ENCODE measurements at places on chromosomes 12 and 14. TPM values are rescaled to one million over a fixed set of nuclear protein-coding genes. Genes with fewer than 3 reads are reported as not detected.

DNA sequence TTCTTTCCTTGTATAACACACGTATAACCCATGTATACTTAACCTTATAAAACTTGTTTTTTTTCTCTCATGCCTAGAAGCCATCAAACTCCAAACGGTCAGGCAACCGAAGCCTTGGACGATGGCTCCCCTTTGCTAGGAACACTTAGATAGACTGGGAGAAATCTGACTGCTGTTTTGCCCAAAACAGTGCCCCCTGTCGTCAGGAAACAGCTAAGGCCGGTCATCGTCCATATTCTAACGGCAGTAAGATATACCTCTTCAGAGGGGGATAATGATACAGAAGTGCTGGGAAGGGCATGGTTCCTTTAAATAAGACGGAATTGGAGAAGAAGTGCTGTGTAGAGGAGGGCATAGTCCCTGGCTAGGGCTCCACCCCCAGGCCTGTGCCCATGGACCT lies 130.5 kb downstream of the SLC41A2 start:
- no peak overlapping the region for H3K4me3 ChIP-seq
- no peaks in the 10 kb centered on the region for H3K36me3 ChIP-seq
- no peaks in the 10 kb centered on the region for H3K4me1 ChIP-seq
- no peak for DNase-seq

- peaks cover 7% of the 10 kb centered on the region for H3K4me1 ChIP-seq
- H3K27me3 ChIP-seq = no peaks in the 10 kb centered on the region
- no peak overlapping the region for H3K4me3 ChIP-seq
Observed at GRCh38 chr14:82911930-82912329, 1378.3 kb upstream of the SEL1L start.

GRCh38 chr12:5809586-5809985 lies 135.5 kb downstream of the ANO2 start:
- peaks cover 19% of the 10 kb centered on the region for H3K27me3 ChIP-seq
- no peaks in the 10 kb centered on the region for H3K4me1 ChIP-seq
- no peak overlapping the region for H3K27ac ChIP-seq
- DNase-seq = no peak

GRCh38 chr12:4584281-4584680 lies 22.3 kb downstream of the DYRK4 start:
- no peaks in the 10 kb centered on the region for H3K36me3 ChIP-seq
- no peak overlapping the region for H3K27ac ChIP-seq
- H3K4me3 ChIP-seq = no peak overlapping the region
- no peaks in the 10 kb centered on the region for H3K4me1 ChIP-seq
- H3K27me3 ChIP-seq = no peaks in the 10 kb centered on the region
- DNase-seq = no peak

GRCh38 chr12:91384366-91384765 lies 201.7 kb upstream of the DCN start:
- peaks cover 16% of the 10 kb centered on the region for H3K4me1 ChIP-seq
- DNase-seq = no peak
- H3K4me3 ChIP-seq = no peak overlapping the region
- no peak overlapping the region for H3K27ac ChIP-seq
- H3K27me3 ChIP-seq = no peaks in the 10 kb centered on the region
- no peaks in the 10 kb centered on the region for H3K36me3 ChIP-seq

DNA sequence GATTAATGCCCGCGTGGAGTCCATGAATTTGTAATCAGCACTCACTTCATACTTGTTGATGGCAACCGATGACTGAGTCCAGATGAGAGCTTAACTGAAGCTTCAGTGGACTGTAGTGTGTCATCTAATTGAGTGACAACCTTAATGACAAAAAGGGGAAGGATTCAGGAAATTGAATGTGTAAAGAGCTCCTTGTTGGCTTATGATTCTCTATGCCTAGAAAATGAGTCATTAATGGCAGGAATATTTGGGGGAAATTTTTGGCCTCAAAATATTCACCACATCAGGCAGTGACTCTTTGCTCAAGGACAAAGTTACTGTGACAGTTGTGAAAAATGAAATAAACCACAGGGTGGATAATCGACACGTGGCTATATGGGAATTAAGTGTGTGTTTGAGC lies 55.3 kb upstream of the STON2 start:
- H3K36me3 ChIP-seq = no peaks in the 10 kb centered on the region
- no peaks in the 10 kb centered on the region for H3K4me1 ChIP-seq
- H3K27me3 ChIP-seq = no peaks in the 10 kb centered on the region
- H3K4me3 ChIP-seq = no peak overlapping the region
- no peak for DNase-seq

GRCh38 chr12:4274396-4275015 lies 944 bp downstream of the CCND2 start:
- H3K27me3 ChIP-seq = peaks cover 21% of the 10 kb centered on the region
- H3K36me3 ChIP-seq = no peaks in the 10 kb centered on the region
- peaks cover 36% of the 10 kb centered on the region for H3K4me1 ChIP-seq
- peak overlapping the region; percentile 62 for H3K4me3 ChIP-seq
- DNase-seq = no peak

- H3K27me3 ChIP-seq = peaks cover 21% of the 10 kb centered on the region
- no peak overlapping the region for H3K4me3 ChIP-seq
- no peaks in the 10 kb centered on the region for H3K36me3 ChIP-seq
- no peaks in the 10 kb centered on the region for H3K4me1 ChIP-seq
Observed at GRCh38 chr14:64289571-64289970, 4.6 kb downstream of the ESR2 start.

The APOF gene
- not detected for total RNA-seq

The LUM gene
- 2.5 TPM for total RNA-seq

The CRACR2A gene
- 1.3 TPM for total RNA-seq

The PLA2G1B gene
- total RNA-seq = not detected

The B3GNT4 gene
- 0.12 TPM for total RNA-seq

The ERP27 gene
- total RNA-seq = not detected

All from cardiac muscle cell (in vitro differentiated cells and primary cell).